ENCODE measurements at places on chromosomes 5 and 9.

GRCh38 chr9:136119061-136119882, 597 bp upstream of the TMEM250 start:
- no peak for DNase-seq

GRCh38 chr5:8028243-8028642, 159.3 kb downstream of the MTRR start:
- DNase-seq, result no peak

GRCh38 chr5:169442403-169442874, 141.1 kb upstream of the SPDL1 start:
- DNase-seq, result no peak

DNA sequence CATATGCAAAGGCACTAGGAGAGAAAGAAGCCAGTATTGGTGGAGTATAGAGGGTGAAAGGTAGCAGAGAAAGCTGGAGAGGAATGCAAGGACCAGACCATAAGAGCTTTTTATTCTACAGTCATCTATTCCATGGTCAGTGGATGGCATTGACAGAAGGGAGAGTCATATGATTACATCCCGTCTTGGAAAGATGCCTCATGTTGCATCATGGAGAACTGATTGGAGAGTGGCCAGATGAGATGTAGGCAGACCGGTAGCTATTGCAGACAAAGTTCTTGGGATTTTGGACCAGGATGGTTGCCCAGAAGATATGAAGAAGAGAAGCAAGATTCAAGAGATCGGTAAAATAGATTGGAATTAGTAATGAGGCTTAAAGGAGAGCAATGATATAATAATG, 260.7 kb downstream of the CHSY3 start:
- DNase-seq, result no peak

- DNase-seq, result no peak
Measured at GRCh38 chr5:11143456-11144267, 382.6 kb upstream of the DAP start.

DNA sequence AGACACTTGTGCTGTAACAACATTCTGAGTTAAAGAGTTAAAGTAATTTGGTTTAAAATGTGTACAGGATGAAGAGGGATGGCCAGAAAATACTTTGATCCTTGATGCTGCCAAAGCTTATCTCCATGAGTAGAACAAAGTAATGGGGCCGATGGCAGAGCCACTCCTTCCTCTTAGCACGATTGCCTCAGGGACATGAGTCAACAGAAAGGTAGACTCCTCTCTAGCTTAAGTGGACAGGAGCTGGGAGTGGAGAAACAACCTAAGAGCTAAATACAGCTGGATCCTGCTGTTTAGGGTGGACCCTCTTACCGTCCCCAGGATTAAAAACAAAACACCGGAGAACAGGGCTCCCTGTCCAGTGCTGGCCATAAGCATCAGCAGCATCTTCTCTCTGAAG, 267.3 kb downstream of the IRX1 start:
- DNase-seq, result no peak

DNA sequence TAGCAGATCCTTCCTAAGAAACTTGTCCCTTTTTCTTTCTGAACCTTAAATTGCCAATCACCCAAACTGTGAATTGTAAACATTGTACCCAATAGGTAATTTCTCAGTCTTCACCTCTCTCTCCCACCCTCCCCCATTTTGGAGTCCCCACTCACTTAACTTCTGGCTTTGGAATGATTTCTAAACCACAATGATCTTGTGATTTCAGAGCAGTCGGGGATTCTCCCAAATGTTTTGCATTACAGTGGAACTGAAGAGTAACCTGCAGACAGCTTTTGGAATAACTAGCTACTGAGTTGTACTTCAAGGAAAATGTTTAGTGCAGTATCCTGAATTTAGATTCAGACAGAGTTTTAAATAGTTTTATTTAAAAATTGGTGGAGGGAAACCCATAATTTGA, 19.2 kb downstream of the SLC27A6 start:
- DNase-seq, result no peak

GRCh38 chr5:612498-613424, 621 bp downstream of the CEP72 start:
- DNase-seq, result no peak

GRCh38 chr9:130232899-130233586, 32.5 kb upstream of the HMCN2 start:
- no peak for DNase-seq

GRCh38 chr5:101278011-101278687, 375.1 kb upstream of the ST8SIA4 start:
- no peak for DNase-seq

GRCh38 chr5:25539536-25539935, 894.8 kb upstream of the CDH10 start:
- DNase-seq, result no peak

- no peak for DNase-seq
Measured at GRCh38 chr9:8924562-8924961, 1125.0 kb upstream of the DMAC1 start.

GRCh38 chr9:111151537-111151936, 113.3 kb upstream of the LPAR1 start:
- no peak for DNase-seq

DNA sequence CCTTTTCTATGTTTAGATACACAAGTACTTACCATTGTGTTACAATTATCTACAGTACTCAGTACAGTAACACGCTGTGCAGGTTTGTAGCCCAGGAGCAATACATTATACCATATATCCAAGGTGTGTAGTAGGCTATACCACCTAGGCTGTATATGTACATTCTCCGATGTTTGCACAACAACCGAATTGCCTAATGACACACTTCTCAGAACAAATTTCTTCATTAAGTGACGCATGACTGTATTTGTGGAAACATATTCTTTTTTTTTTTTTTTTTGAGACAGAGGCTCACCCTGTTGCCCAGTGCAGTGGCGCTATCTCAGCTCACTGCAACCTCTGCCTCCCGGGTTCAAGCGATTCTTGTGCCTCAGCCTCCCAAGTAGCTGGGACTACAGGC, 4.0 kb upstream of the RAD23B start:
- DNase-seq, result no peak

DNA sequence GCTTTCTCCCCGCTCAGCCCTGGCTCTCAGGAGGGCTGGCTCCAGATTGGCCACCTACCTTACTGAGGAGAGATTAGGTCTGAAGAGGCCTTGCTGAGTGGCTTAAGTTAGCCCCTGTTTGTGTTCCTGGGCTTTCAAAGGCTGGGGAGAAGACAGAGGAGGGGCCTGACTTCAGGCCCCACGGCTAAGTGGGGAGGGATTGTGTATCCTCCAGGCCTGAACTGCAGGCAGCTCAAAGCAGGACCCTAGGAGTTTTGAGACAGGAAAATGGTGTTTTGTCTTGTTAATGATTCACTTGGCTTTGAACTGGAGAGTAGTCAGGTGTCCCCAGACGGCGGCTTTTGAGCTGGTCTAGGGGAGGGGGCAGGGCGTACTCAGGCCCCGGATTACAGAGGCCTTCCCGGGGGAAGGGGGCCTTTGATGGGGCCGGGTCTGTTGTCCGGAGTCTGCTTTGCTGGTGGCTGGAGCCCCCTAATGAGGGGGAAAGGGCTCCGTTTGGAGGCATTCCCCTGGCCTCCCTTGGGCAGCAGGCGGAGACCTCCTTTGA, 162.0 kb upstream of the SMIM23 start:
- no peak for DNase-seq

DNA sequence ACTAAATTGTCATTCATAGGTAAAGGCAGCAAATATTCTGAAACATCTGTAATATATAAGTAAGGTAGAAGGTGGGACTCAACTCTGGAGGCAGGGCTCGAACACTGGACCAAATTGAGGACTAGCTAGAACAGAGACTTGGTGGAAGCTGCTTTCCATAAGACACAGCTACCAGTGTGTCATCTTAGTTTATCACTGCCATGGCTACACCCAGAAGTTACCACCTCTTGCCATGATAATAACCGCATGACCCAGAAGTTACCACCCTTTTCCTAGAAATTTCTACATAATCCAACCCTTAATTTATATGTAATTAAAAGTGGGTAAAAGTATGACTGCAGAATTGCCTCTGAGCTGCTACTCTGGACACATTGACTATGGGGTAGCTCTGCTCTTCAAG, 99.7 kb downstream of the STARD4 start:
- no peak for DNase-seq

DNA sequence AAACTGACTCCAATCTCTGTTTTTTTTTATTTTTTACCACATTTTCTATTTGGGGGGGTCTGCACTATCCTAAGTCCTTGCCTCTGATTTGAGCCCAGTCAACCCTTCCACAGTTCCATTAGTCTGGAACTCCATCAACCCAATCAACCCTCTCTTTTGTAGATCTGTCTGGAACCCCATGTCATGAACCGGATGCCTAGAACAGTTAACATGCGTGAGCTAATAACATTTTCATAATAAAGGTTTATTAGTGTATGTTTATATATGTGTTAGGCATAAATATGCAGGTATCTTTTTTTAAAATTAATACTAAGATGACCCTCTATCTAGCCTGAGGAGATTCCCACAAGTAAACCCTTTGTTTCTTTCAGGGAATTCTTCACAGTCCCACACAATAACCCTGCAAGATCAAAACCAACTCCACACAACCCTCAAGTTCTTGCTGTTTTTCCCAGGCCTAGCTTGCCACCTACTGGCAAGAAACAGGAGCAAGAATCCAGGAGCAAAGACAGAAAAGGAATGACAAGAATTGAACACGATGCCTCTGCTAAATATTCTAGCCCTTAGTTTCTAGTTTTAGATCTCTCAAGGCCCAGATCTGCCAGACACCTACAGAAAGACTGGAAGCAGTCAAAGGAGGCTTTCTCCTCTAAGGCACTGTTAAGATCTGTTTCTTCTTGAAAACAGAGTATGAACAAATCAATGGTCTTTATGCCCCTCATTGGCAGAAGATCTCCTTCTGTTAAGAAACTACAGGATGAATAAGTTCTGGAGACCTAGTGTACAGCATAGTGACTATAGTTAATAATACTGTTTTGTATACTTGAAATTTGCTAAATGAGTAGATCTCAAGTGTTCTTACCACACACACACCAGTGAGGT, 100.4 kb downstream of the TRIM36 start:
- DNase-seq, result no peak

GRCh38 chr9:618478-618877, 223.0 kb upstream of the DMRT1 start:
- no peak for DNase-seq

DNA sequence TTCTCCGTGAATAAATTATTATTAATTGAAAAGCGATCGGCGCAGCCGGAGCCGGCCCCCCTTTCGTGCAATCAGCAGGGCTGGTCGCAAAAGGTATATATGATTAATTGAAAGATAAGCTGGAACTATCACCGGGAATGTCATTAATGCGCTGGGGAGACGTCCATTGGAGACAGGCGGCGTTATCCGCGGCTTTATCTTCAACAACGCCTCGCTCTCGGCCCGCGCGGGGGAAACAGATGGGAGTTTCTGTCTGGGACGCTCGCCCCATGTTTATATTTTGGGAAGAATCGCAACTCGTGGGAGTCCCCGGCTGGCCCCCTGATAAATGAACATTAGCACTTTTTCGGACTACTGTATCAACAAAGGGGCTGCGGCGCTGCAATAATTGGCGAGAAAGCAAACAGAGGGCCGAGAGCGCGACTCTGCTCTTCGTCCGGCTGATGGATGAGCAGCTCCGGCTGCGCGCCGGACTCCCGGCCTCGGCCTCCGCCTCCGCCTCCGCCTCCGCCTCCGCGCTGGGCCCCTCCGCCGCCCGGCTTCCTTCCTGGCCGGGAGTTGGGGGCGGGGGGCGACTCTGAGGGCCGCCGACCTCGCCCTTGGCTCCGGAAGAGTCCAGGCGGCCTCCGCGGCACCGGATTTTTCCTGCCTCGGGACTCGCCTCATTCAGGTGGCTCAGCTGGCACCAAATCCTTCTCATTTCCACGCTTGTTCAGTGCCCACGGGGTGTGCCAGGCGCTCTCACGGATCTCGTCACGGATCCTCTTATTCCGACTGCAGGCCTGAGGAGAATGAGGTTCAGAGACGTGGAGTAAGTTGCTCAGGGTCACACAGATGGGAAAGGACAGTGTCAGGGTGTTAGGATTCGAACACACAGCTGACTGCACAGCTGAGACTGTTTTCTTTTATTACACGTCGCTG, 3.6 kb upstream of the NKX2-5 start:
- DNase-seq, result no peak

- peak; percentile 70 for DNase-seq
Measured at GRCh38 chr5:134465816-134466240, 54.1 kb upstream of the CDKN2AIPNL start.

GRCh38 chr9:129725795-129726251, 27.0 kb downstream of the PTGES start:
- no peak for DNase-seq

DNA sequence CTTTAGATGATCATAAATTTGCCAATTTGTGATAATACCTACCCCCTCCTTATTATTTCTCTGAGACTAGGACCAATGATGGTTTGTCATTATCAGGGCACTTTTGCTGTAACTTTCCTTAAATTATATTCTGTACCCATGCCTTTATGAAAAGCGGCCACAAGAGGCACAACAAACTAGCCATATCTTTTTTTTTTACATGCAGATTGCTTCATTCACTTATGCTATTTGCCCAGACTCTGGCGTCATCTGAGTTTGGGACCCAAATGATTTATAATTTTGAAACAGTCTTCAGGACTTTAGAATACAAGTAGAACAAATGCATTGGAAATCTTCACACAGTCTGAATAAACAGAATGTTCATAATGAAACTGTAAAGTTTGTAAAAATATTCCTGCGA, 408.1 kb downstream of the MAT2B start:
- DNase-seq, result no peak

DNA sequence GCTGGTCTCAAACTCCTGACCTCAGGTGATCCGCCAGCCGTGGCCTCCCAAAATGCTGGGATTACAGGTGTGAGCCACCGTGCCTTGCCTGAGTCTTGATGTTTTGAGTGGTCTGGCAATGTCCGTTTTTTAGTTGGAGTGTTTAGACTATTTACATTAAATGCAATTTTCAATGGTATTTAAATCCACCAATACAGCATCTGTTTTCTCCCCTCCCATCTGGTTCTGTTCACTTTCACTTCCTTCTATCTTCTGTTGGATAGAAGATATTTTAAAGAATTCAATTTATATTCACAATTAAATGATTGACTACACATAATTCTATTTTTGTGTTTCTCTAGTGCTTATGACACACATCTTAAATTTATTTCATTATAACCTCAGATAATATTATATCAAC, 26.0 kb upstream of the PCAT7 start:
- DNase-seq, result no peak

GRCh38 chr5:7518947-7519560, 123.1 kb downstream of the ADCY2 start:
- no peak for DNase-seq

DNA sequence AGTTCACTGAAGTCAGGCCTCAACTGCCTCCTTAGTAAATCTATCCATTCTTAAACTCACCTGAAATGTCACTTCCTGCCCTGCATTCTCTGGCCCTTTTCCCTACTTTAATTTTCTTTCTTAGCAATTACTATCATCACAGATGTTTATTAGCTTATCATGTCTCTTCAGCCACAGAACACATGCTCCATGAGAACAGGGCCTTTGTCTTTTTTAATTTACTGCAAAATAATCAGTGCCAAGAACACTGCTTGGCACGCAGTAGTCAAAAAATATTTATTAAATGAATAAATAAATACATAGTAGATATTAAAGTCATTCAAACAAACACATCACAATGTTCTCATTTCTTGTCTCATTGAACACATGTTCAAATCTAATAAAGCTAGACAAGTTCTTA, 46.2 kb downstream of the SKIC3 start:
- DNase-seq, result no peak
